Stimulated activated CD8-positive, alpha-beta memory T cell treated with anti-CD3 and anti-CD28 coated beads, Interleukin-4, amount 100 ng/mL, for 24 hours (primary cell): ENCODE measurements at places on chromosomes 16 and 17.

- DNase-seq: no peak
Measured at GRCh38 chr17:64240741-64241347, 22.2 kb downstream of the TEX2 start.

GRCh38 chr17:12627177-12627629 lies 38.5 kb upstream of the MYOCD start:
- DNase-seq: no peak

GRCh38 chr17:75763613-75764416 lies 1.2 kb downstream of the GALK1 start:
- no peak for DNase-seq

DNA sequence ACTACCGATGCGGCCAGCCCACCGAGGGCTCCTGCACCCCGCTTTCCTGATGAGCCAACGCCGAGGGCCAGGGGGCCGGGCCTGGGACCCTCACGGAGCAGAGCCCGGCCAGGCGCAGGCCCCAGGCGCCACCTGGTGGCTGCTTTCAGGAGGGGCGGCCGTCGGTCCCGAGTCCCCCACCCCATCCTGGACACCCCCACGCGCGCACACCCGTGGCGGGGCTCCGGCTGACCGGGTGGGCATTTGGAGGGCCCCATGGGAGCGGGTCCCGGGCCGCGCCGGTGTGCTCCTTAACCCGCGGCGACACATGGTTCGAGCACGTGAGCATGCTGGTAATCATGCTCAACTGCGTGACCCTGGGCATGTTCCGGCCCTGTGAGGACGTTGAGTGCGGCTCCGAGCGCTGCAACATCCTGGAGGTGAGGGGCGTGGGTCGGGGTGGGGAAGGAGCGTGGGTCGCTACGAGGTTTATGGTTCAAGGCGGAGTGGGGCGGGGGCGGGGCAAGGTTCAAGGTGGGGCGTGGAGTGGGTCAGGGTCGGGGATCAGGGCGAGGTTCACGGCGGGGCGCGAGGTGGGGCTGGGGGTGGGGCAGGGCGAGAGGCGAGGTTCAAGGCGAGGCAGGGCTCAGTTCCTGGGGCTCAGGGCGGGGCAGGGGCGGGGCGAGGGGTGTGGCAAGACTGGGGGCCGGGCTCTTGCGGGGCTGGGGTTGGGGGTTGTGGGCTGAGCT lies 30.2 kb downstream of the TPSG1 start:
- DNase-seq: no peak

DNA sequence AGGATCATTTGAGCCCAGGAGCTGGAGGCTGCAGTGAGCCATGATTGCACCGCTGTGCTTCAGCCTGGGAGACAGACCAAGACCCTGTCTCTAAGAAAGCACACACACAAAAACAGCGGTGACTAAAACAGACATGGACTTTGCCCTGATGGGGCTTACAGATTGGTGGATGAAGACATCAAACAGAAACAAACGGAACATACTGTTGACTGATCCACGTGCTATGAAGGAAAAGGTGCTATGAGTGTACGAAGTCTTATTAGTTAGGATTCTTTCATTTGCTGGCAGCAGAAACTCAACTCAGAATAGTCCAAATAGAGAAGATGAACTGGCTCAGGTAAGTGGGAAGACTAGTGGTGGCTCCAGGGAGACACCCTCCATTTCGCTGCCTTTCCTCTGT lies 309.8 kb upstream of the N4BP1 start:
- no peak for DNase-seq

DNA sequence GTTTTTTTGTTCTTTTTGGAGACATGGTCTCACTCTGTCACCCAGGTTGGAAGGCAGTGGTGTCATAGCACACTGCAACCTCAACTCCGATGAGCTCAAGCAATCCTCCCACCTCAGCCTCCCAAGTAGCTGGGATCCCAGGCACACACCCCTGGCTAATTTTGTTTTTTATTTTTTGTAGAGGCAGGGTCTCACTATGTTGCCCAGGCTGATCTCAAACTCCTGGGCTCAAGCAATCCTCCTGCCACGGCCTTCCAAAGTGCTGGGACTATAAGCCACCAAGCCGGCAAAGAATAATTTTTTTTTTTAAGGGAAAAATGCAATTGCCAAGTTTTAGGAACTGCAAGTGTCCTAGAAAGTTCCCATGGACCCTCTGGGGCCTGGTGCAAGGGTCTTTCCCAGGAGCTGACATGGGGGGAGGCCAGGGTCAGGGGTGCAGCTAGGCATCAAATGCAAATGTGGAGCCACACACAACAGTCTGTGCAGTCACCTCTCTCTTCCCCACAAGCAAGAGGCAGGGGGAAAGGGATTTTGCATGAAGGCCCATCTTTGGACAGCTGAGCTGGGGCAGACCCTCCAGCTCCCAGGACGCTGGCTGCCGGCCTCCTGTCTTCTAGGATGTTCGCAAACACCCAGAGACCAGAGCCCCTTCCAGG lies 20.1 kb upstream of the BCAR1 start:
- no peak for DNase-seq

DNA sequence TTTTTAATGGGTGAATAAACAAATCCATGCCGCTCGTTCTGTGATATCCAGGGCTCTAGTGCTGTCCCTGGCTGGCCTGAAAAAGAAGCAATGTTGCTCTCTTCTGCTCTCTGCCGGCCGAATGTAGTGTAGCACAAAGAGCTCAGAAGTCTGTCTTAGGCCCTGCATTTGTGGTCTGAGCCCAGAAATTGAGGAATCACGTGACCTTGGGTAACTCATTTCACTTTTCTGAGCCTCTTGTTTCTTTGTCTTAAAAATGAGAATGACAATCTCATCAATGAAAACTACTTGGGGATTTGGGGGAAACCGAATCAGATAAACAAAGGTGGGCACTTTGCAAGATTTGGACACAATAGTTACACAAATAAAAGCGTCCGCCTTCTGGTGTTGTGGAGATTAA lies 381.6 kb upstream of the ASIC2 start:
- peak; percentile 20 for DNase-seq

DNA sequence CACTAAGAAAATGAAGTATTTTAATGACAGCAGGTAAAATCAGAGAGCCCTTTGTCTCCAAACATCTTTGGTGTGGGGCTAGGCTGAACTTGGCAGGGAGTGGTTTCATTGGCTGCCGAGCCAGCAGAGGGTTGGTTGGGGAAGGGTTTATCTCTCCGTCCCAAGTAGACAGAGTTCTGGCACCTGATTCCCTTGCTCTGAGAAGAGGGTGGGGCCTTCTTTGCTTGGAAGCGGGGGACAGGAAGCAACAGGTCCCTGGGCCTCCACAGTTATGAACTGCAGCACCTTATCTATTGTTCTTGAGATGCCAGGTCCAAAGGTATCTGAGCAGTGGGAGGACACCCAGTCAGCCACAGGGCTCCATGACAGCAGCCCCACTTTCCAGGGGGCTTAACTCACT lies 12.3 kb upstream of the CDH1 start:
- no peak for DNase-seq

GRCh38 chr17:76946772-76947135 lies 78.5 kb downstream of the MGAT5B start:
- DNase-seq: no peak

- no peak for DNase-seq
Measured at GRCh38 chr16:2953706-2954627, 10.1 kb upstream of the KREMEN2 start.

DNA sequence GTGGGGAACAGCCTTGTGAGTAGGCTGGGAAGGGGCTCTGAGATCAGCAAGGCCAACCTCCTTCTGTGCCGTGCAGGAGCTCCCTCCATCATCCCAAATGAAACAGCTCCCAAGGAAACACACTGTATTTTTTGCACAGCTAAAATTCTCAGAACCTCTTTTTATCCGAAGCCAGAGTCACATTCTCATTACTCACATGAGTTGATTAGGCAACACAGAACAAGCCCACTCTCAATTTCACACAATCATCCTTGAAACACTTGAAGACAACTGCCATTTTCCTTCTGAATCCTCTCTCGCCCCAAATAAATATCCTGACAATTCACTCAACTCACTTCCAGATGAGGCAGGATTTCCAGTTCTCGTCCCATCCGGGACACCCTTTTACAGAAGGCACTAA lies 66.1 kb downstream of the MYO18A start:
- DNase-seq: no peak

GRCh38 chr16:67860589-67861398 lies 12.1 kb upstream of the EDC4 start:
- DNase-seq: no peak

DNA sequence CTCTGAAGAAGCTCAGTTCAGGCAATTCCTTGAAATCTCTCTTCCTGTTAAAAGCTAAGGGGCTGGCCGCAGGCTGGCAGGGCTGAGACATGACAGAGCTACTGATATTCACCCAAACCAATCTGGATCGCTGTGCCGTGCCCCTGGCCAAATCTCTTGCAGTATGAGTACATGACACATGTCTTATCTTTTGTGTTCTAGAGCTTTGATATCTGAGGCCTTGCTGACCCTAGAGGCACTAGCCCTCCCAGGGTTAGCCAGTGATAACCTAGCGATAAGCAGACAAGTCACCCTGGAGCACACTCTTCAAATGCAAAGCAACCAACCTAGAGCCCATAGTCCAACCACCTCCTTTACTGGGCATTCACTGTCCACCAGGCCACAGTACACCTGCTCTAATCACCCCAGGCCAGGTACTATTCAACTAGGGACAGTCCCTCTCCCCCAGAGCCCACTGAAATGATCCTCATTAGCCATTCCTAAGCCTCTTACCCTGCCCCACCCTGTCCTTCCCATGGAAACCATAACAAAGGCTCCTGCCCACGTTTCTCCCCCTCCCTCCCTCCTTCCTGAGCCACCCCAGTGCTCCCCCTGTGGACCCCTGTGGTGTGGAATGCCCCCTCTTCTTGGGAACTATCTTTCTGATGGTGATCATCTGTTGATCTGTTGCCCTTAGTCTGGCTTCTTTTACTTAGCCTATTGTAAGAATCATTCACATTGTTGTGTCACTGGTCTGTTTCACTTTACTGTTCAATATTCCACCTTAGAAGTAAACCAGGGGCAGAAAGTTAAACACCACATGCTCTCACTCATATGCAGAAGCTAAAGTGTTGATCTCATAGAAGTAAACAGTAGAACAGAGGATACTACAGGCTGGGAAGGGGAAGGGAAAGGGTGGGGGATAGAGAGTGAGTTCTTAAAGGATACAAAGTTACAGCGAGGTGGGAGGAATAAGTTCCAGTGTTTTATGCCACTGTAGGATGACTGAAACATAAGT lies 52.5 kb downstream of the TEKT5 start:
- no peak for DNase-seq

GRCh38 chr17:77481476-77482374 lies 341.0 kb downstream of the SEC14L1 start:
- DNase-seq: no peak

DNA sequence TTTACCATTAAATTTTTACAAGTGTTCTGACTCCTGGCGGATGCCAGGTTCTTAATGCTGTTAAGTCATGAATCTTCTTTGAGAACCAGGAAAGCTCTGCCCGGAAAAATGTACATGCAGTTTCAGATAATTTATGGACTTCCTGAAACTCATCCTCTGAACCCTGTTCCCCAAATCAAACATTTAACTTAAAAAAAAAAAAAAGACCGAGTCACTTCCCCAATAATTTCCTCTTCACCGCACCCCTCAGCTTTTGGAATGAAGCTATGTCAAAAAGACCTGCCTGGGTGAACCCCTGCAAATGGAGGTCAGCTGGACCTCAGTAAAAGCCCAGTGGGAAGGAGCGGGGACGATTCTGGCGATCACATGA lies 15.0 kb downstream of the ZNF232 start:
- DNase-seq: no peak

DNA sequence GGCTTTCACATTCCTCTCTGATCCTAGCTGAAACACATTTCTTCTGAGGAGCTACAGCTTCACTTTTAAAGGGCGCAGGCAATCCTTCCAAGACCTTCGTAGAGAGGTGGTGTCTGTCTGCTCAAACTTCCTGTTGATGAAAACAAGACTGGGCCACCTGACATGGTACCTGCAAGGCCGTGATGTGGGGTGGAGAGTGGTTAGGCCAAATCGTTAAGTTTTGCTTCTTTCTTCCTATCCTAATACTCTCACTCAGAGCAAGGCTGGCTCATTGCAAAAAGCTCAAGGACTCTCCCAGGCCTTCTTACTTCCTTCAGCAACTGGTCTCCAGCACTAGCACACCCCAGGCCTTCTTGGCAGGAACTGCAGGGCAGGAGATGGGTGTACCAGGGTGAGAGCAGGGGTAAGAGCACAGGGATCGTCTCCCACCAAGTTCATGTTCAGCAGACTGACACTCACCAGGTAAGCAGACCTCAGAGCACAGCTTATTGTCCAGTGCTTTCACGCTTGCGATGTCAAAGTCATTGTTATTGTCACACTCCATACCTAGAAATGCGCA lies 10.9 kb upstream of the FOXJ1 start:
- DNase-seq: no peak

- no peak for DNase-seq
Measured at GRCh38 chr16:11151885-11152629, 103.9 kb downstream of the SOCS1 start.

DNA sequence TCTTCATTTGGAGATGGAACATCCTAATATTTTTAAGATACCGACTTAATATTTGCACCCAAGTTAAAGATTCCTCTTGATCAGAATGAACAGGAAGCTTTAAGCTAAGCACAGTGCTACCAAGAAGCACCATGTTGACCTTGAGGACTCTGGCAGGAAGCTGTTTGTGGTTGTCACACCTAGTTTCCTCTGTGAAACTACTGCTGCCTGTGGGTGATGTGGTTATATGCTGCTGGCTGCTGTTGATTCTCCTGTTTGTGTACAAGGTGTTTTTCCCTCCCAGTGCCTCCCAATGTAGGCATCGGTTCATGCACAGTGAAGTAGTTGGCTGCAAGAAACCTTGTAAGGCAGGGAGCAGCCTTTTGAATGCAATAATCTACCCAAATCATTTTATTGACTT lies 23.4 kb downstream of the RBL2 start:
- peak; percentile 25 for DNase-seq

GRCh38 chr17:28760601-28761562 lies 17.1 kb downstream of the TRAF4 start:
- DNase-seq: no peak

GRCh38 chr17:61000911-61001310 lies 323.3 kb downstream of the BCAS3 start:
- DNase-seq: no peak
